ENCODE measurements at places on chromosomes 4 and X.

GRCh38 chrX:51876441-51876840 lies 17.0 kb upstream of the MAGED1 start:
- DNase-seq: no peak

- DNase-seq: no peak
Observed at GRCh38 chrX:21800344-21800770, 39.1 kb upstream of the MBTPS2 start.

DNA sequence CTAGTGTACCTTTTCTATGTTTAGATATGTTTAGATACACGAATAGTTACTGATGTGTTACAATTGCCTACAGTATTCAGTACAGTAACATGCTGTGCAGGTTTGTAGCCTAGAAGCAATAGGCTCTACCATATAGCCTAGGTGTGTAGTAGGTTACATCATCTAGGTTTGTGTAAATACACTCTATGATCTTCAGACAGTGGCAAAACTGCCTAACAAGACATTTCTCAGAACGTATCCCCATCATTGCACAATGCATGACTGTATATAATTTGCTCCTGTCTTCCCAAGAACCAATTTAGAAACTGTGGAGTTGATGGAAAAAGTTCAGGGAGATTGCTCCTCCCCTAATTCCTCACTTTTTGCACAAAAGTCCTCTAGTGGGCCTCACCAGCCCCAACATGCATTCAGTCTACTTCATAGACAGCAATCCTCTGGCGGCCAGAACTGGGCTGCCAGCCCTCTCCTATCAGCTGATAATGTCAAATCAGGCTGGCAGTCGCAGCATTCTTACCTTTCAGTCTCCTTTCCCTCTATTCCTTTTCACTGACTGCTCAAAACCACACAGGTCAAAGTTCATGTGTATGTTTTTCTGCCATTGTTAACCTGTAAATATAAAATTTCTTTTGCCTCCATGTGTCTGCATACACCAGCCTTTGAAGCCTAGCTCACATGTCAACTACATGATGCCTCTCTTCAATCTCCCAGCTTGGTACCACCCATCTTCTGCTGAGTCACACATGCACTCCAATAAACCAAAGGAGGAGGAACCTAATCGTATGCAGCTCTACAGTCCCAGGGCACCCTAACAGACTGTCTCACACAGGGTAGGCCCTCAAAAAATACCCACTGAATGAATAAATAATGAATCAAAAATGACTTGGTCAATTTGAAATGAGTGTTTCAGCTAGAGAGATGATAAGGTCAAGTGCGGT lies 32.0 kb downstream of the BCLAF3 start:
- no peak for DNase-seq

- DNase-seq: no peak
Observed at GRCh38 chr4:7524843-7525242, 90.1 kb upstream of the PSAPL1 start.

- no peak for DNase-seq
Observed at GRCh38 chrX:63818156-63818555, 33.1 kb upstream of the ARHGEF9 start.

Data from stimulated activated CD4-positive, alpha-beta T cell treated with anti-CD3 and anti-CD28 coated beads, TNF-alpha, amount 100 ng/mL, for 1 hour (primary cell).